ENCODE measurements at places on chromosomes 16 and 17.

DNA sequence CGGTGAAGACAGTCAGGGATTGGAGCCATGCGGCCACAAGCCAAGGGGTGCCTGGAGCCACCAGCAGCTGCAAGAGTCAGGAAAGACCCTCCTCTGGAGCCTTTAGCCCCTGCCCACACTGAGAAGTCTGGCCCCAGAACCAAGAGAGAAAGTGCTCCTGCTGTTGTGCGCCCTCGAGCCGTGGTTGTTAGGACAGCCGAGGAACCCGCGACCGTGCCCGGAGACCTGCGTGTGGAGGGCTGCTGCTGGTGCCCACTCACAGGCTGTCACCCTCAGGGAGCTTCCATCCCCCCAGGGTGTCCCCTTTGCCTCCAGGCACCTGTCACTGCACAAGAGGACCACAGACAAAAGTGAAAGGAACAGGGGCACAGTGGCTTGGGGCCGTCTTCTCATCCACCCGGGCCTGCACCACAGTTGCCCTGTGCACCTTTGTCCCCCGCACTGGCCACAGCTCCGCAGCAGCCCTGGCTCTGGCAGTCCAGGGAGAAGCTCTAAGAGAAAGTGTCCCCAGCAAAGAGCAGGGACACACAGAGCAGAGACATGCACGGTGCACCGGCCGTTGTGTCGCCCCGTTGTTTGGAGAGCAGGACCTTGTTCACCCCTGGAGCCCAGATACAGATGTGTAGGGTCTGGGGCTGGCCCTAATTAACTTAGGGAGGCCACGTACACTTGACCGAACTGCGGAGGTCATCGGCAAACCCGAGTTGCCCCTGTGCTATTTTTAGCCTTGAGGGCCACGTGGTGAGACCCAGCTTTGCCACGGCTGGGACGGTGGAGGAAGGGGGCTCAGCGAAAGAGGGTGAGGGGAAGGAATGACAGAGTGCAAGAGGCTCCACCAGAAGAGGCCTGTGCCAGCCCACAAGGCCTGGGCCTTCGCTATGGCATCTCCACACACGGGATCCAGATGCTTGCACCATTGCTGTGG is 329.2 kb downstream of the C16orf95 start:
- no peak for DNase-seq

- no peak for DNase-seq
Observed at GRCh38 chr17:1089915-1090314, 89.9 kb downstream of the ABR start.

DNA sequence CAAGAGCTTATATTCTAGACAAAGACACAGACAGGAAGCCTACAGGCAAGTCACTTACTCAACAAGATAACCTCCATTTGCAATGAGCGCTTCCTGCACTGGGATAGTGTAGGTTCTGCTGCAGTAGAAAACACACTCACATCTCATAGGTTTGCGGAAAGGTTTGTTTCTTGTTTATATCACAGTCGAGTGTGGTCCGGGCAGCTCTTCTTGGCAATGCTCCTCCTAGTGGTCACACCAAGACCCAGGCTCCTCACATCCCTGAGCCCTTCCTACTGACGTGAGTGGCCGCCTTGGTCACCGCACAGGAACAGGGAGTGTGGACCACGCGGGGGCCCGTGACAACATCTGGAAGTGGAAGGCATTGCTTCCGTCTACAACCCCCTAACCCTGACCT is 48.0 kb upstream of the RBFOX3 start:
- DNase-seq, result peak; percentile 11

- DNase-seq, result peak; percentile 15
Observed at GRCh38 chr17:44759086-44759915, 513 bp downstream of the ADAM11 start.

DNA sequence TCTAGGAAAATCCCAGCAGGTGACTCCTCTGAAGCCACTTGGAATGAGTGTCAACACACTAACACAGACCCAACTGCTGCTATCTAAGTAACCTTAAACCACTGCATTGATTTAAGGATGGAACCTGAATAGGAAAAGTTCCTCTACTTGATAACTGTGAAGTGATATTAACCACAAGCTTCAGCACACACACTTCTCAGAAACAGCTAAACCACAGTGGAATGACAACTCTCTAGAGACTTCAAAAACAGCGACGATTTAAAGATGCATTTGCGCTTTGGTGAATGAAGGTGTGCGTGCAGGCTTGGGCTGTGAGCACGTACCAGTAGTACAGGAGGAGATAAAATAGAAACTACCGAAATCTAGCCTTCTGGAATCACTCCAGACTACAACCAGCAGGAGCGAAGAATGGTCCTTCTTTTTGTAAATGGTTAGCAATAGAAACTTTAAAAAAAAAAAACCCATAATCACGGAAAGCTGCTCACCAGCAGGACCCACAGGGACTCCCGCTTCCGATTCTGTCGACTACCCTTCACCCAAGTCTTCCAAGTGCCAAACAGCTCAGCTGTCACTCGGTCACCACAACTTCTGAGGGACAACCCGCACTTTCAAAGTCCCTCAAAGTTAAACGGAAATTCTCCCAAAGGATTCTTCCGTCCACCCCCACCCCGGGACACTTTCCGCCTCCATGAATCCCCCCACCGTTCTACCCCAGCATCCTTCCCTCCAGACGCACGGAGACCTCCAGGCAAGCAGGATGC is 137.7 kb upstream of the CORO6 start:
- DNase-seq, result peak; percentile 60

GRCh38 chr17:60155815-60156214 is 6.0 kb downstream of the CA4 start:
- no peak for DNase-seq

GRCh38 chr17:34306466-34306865 is 12.8 kb upstream of the CCL8 start:
- no peak for DNase-seq

- DNase-seq, result no peak
Observed at GRCh38 chr16:49696414-49697101, 159.4 kb downstream of the ZNF423 start.

DNA sequence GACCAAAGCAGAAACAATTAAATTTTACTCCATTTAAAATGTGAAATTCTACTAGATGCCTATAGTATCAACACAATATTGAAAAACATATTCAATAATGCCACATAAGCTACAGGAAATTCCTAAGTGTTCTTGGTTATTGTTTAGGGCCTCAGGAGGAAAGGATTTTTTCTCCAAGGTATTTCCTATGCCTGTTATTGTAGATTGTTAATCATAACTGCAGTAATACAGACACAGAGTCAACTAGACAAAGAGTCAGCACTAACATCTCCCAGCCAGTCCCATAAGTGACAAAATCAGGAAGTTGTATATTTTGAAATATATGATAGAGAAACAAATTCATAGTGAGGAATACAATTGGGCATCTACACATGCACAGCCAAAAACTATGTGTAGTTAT is 782.7 kb upstream of the KIF2B start:
- DNase-seq, result no peak

- peak; percentile 45 for DNase-seq
Observed at GRCh38 chr16:87828907-87829621, 40.2 kb downstream of the SLC7A5 start.

DNA sequence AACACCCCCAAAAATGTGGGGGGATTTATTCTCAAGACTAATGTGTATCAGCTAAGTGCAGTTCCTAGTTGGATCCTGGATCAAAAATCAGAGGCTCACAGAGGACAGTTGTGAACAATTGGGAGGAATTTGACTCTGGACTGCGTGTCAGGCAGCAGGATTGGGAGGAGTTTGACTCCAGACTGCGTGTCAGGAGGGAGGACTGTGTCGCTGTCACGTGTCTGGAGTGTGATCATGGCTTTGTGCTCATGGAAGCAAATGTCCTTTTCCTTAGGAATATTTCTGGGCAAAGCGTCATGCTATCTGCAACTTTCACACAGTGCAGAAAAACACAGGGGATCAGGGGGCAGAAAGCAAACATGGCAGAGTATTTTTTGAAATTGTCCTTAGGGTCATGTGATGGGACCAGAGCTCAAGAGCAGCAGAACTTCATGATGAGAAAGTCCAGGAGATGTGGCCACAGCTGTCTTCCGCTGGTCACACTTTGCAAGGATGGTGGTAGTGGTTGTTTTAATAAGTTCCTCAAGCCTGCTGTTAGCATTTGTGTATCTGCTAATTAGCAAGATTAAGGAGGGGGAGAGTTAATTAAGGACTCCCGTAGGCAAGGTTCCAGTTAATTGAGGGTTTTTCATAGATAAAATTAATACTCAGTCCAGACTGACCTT is 122.0 kb upstream of the CHMP6 start:
- no peak for DNase-seq

DNA sequence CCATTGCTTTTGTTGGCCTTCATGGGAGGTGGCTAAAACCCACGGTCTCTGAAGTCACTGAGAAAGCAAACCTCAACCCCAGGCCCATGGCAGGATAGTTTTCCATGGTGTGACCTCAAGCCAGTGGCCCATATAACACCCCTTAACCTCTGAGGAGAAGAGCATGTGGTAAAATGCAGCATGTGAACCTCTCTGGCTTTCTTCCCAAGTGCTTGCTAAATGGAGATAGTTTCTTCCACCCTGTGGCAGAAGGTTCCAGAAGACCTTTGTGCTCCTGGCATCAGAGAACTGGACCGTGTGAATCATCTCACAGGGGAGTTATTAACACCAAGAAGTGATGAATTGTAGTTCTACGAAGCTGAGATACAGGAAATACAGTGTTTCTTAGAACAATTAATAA is 47.3 kb downstream of the MYOCD start:
- DNase-seq, result no peak

GRCh38 chr17:80477647-80478478 is 1.5 kb upstream of the NPTX1 start:
- DNase-seq, result peak; percentile 69

Data from stimulated activated CD4-positive, alpha-beta T cell treated with anti-CD3 and anti-CD28 coated beads, Interleukin-15, amount 100 ng/mL, for 24 hours (primary cell).